CD4-positive, alpha-beta T cell treated with Interleukin-21 for 1 hour (primary cell): ENCODE measurements at places on chromosomes 6 and 20.

DNA sequence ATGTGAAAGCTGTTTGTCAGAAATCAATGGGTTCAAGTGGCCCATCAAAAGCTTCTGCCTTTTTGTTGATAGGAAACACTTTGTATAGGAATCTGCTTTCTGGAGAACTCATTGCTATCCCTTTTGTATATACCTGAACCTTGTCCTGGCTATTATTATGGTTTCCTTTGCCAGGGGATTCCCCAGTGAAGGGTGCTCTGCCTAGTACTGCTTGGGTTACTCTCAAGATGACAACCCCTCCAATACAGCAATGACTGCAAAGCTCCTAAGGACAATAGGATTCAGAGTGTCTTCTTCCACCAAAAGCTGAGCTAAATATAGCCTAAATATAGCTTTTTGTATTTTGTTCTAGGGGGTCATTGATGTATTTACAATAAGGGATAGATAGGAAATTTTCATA lies 54.0 kb upstream of the PTPRK start:
- DNase-seq, result no peak

DNA sequence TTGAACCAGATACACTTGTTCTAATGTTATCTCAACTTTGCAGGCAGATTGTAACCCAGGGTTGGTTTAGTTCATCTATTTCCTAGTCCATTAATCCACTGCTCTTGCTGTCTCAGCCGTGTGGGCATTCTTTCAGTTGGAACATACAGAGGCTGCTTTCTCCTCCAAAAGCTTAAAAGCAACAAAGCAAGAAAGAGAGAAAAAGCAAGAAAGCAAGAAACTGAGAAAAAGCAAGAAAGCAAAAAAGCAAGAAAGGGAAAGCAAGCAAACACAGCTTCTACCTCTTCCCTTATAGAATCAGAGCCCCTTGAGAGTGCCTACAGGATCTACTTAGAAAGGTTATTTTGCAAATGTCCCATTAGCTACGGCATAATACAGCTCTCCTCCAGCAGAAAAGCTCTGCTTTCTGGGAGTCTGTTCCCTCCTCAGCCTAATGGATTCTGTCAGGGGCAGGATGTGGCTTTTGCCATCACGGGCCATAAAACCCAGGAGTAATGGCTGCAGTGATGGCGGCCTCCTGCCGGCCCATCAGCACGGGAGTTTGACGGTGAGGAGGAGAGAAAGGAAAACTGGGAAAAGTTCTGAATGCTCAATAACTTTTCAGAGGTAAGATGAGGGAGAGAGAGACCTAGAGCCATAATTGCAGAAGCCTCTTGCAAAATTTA lies 156.8 kb upstream of the JARID2 start:
- no peak for DNase-seq

- no peak for DNase-seq
Observed at GRCh38 chr6:56481957-56482356, 160.7 kb downstream of the DST start.

DNA sequence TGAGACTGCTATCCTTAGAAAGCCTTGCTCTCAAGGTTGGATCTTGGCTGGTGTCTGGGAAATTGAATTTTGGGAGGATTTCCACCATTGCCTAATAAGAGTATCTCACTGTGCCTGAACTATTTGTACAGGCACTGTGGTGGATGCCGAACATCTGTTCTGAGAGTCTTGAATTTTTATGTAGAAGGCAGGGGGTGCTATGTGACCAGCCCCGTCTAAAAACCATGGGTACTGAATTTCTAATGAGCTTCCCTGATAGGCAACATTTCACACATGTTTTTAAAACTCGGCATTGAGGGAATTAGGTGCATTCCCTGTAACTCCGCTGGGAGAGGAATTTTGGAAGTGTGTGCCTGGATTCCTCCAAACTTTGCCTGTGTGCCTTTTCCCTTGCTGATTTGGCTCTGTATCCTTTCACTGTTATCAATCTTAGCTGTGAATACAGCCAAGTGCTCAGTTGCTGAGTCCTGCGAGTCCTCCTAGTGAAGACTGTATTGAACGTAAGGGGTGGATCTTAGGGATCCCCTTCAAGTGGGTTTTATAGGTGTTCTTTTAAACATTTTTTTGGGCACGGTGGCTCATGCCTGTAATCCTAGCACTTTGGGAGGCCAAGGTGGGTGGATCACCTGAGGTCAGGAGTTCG lies 27.6 kb upstream of the SCAF8 start:
- peak; percentile 6 for DNase-seq

DNA sequence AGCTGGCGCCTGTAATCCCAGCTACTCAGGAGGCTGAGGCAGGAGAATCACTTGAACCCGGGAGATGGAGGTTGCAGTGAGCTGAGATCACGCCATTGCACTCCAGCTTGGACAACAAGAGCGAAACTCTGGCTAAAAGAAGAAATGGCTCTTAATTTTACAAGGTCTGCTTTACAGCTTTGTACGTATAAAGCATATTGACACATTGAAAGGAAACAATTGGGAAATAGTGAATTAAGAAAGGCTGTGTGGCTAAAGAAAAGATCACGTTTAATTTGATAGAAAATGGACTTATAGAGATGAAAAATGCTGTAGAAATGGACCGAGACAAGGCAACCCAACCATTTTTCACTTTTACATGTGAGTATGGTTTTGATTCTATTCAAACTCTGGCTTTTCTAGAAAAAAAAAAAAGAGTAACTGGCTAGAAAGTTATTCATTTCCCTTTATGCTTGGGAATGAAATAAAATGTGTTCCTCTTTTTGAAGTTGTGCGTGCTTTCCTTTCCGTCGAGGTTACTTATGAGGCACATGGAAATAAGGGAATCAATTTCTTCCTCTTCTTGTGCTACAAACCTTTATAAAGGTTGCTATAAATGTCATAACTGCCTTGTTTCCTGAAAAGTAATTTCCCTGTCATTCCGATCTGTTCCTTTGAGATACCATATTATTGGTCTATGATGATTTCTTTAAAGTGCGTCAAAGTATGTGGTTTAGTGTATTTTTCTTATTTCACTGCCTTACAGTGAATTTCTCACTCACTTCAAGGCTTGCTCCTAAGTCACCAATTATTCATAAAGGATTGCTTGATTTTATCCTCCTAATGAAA lies 29.4 kb downstream of the PFDN4 start:
- no peak for DNase-seq

DNA sequence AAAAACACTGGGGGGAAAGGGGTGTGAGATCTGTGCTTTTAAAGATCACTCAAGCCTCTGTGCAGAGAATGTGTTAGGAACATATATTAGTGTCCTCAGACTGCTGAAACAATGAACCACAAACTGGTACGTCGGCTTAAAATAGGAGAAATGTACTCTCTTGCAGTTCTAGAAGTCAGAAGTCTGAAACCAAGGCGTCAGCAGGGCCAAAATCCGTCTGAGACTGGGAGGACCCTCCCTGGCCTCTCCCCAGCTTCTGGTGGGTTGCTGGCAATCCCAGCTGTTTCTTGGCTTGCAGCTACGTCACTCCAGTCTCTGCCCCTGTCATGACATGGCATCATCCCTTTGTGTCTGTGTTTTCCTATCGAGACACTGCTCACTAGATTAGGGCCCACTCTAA lies 3.9 kb downstream of the CDH26 start:
- no peak for DNase-seq

- DNase-seq, result no peak
Observed at GRCh38 chr6:146974351-146974750, 229.9 kb upstream of the STXBP5 start.

DNA sequence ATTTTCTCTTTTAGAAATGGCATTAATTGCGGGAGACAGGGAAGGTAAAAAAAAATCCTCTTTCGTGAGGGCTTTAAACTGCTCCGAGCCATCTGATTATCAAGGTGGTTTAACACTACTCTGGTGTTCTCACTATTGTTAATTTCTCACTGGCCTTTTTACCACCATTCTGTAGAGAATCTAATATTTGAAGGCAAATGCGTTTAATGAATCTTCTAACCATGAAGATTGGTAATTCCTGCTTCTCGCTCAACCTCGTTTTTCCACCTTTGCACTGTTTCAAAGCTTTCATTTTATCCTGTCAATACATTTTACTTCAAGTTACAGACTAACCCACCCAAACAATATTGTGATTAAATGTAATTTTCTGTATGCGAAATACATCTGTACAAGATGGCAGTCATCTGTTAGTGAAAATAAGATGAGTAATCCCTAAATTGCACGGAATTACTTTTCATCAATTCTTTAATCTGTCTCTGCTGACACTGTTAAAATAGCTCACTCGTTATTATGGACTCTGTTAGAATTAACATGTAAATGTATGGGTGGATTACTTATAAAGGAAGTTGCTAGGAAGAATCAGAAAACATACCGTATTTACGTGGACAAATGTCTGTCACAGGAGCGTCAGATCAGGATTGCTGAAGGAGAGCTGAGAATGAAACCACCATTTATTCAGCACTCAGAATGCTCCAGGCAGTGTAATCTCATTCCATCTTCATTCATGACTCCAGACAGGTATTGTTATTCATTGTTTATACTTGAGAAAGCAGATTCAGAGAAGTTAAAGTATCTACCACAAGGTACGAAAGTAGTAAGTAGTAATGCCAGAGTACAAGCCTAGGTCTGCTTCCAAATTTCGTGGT lies 1.1 kb upstream of the LCA5 start:
- no peak for DNase-seq

DNA sequence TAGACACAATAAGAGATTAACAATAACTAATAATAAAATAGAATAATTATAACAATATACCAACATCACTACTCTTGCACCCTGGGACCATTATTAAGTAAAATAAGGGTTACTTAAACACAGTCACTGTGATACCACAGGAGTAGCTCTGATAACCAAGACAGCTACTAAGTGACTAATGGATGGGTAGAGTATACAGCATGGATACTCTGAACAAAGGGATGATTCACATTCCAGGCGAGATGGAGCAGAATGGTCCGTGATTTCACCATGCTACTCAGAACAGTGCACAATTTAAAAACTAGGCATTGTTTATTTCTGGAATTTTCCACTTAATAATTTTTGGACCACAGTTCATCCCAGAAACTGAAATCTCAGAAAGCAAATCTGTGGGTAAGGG lies 80.0 kb upstream of the FUT9 start:
- no peak for DNase-seq
